ENCODE measurements at places on chromosomes 7 and 10.

GRCh38 chr10:14665865-14666857 is 108.5 kb downstream of the FAM107B start:
- DNase-seq = no peak

GRCh38 chr7:142439739-142440138 is 181.9 kb upstream of the PRSS58 start:
- no peak for DNase-seq

- no peak for DNase-seq
These were observed 85.4 kb downstream of the AVL9 start for GRCh38 chr7:32580646-32581045.

DNA sequence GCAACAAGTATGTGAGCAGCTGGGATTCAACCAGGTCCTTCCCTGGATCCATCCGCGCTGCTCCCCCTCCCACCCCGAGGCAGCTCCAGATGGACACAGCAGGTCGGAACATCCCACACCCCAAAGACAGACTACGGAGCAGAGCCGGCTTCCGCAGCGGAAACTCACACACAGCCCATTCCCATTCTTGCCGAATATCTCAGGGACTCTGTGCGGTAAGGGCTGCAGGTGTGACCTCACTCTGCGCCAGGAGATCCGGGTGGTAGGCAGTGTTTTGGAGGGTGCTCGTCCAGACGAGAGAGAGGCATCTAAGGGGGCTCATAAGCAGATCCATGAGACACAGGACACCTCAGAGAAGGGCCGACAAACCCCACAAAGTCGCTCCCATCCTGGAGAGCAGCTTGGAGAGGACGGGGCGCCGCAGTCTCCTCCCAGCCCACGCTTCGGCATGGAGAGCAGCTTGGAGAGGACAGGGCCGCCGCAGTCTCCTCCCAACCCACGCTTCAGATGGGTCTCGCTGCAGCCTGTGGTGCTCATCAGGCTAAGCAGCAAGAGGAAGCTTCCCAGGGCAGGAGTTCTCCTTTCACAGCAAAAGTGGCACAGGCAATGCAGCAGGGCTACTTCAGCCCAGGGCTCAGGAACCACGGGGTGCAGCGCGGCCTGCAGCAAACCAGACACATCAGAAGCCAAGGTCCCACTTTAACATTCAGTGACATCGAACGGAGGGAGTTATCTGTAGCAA is 179.9 kb downstream of the DIP2C start:
- DNase-seq = no peak

DNA sequence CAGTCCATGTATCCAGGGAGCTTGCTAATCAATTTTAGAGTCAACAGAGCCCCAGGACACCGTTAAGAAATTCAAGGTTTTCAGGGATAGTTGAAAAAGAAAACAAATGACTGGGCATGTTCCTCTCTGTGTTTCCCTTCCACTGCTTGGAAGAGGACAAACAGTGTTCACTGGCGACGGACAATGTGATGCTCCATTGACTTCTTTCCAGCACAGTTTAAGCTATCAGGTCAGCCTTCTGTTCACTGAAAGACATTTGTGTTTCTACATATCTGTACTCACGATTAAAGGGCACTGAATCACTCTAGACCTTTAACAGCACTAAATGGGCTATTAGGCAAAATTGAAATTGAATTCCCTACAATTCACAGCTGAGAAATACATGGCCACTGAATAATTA is 123.6 kb downstream of the RNLS start:
- DNase-seq = no peak

- no peak for DNase-seq
These were observed 106.4 kb upstream of the TCF7L2 start for GRCh38 chr10:112843623-112844022.

DNA sequence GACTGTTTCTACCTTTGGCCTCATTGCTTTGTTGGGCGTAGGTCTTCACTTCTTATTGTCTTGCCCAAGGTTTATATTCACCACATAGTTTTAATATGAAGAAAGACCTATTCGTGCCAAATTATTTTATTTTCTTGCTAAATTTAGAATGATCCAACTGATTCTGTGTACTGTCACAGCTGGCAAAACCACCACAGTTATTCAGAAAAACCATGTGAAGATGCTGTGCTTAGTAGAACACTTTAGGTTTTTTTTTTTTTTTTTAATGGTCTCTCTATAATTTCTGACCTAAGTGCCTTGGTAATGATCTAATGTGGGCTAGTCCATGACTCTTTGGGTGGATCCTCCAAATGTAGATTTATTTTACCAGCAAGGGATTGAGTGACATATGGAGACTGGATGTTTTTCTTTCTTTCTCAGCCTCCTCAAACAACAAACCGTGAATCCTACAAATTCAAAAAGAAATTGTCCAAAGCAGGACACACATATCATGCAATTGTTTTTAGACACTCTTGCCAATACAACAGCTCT is 243.8 kb downstream of the DYNC1I1 start:
- no peak for DNase-seq

Measured in colonic mucosa (tissue), 4 donors.